Cardiac muscle cell (in vitro differentiated cells and primary cell): ENCODE measurements at places on chromosomes 11 and 22.

DNA sequence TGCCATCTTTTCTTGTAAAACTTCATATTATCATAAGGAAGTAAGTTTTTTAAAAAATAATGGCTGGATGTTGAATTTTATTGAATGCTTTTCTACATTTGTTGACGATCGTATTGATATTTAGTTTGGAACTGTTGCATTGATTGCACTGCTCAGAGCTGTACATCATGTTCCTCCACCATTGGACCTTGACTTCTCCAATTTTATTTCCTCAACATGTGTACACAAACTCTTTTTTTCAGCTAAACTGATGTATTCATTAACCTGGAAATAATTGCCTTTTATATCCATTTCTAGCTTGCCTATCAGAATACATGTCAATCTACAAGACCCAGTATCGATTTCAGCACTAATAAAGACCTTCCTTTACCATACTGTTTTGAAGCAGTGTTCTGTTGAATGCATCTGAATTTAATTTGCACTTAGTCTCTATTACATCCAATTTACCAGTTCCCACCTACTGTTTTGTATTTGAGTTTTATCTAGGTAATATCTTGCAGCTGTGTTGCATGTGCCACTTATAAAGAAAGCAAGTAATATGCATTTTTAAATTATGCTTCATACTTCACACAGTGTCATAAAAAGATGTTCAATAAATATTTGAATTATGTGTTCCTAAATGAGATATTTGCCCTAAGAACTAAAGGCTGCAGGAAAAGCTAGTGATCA is 5.5 kb downstream of the CEP57 start:
- no peak for DNase-seq

DNA sequence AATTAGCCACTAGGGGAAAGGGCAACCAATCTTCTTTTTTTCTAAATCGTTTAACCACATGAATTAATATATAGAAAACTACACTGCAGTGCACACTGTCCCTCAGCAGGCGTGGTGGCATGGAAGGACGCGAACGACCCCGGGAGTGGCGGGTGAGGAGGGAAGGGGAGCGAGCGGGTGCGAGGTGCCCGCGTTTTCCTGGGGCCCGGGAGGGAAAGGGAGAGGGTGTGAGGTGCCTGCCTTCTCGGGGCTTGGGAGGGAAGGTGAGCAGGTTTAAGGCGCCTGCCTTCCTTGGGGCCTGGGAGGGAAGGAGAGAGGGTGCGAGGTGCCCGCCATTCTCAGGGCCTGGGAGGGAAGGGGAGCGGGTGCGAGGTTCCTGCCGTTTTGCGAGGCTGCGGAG is 765 bp downstream of the GAB4 start:
- DNase-seq, result no peak

- no peak for DNase-seq
Observed at GRCh38 chr11:103587901-103588788, 448.3 kb upstream of the DDI1 start.

DNA sequence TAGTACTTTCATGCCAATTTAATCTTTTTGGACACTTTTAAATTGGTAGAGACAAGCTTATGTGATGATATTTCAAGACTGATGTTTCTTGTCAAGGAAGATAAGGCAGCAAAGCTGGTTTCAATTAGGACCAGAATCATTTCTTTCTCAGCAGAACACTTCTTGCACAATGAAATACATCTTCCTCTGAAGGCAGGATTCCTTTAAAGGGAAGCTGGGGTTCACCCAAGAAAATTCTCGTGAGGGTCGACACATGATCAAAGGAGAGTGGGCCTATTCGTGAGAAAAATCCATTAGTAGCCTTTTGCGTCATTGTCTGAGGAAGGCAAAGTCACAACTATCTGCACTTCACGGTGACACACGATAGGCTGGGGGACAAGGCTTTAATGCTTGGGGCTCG is 17.6 kb downstream of the TTC12 start:
- DNase-seq, result no peak

DNA sequence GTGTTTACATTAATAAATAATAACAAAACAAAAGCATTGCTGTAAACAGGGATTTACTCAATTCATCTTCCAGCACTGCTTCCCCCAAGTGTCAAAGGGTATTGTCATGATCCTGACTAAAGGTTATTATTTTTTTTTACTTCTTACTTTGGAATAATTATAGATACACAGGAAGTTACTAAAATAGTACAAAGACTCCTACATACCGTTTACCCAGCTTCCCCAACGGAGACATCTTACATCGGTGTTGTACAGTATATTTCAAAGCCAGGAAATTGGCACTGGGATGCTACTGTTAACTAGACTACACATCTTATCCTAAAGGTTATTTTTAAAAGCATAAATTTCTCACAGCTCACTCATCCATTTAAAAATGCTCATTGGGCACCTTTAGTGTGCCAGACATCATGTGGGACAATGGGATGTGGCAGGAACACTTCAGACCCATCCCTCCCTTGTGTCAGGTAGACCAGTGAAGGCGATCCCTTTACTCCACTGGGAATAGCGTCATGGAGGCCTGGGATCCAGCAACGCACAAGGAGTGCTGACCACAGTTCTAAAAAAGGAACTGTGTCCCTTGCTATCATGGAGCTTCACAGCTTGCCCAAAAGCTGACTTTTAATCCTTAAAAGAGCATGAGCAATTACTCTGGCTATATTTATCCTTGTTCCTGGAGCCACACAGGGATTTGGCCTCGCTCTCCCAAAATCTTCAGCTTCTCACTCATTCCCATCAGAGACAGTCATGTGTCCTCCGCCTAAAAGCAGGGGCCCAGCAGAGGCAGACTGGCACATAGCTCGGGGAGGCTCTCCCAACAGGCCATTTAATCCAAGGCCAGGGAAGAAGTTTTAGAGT is 3.1 kb upstream of the IRAG1 start:
- DNase-seq, result no peak

DNA sequence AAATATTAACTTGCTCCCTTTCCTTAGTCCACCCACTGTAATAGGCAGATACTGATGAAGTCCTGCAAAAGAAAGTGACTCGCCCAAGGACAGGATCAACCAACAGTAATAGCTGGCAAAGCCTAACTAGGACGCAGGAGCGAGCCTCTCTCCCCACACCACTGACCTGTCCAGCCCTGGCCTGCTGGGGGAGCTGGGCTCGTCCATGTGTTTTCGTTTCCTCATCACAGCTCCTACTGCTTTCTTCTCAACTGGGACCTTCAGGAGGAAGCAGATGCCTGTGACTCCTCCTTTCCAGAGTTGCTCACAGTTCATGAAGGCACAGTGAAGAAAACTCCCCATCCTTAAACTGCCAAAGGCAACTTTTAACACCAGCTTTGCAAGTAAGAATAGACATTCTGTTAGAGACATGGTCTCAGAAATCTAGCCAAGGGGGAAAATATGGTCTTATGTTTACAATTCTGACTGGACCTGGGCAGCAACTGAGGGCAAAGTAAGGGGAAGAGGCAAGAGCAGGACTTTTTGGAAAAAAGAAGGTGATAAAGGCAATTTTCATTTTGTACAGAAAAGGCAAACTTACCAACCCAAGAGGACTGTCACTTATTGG is 11.6 kb upstream of the GPHA2 start:
- DNase-seq, result no peak

GRCh38 chr11:16989554-16989953 is 24.7 kb downstream of the PLEKHA7 start:
- DNase-seq, result no peak

DNA sequence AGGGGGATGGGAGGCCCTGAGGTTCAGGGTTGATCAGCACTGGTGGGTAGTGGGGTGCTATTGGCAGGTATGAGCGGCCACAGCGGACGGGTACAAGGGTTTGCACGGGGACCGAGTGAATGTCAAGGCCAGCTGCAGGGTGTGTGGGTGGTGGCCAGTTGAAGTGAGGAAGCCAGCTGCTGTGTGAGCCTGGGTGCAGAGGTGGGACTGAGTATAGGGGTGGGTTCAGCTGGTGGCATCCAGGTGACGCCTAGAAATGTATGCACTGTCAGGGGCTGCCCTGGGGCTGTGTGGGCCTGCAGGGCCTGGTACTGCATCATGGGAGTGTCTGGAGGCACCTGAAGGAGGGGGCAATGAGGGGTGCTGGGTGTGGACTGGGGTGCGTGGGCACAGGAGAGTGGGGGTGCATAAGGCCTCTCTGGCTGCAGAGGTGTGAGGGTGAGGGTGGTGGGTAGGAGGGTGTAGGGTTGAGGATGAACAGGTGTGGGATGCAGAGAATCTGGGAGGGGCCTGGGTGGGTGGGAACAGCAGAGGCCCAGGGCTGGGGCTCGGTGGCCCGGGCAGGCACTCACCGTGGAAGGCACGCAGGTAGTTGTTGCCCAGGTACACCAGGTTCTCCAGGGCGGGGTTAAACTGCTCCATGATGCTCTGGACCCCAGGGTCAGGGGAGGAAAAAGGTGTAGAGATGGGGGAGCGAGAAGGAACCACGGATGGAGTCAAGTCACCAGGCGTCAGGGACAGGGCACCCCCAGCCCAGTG is 1.7 kb downstream of the BAIAP2L2 start:
- no peak for DNase-seq

DNA sequence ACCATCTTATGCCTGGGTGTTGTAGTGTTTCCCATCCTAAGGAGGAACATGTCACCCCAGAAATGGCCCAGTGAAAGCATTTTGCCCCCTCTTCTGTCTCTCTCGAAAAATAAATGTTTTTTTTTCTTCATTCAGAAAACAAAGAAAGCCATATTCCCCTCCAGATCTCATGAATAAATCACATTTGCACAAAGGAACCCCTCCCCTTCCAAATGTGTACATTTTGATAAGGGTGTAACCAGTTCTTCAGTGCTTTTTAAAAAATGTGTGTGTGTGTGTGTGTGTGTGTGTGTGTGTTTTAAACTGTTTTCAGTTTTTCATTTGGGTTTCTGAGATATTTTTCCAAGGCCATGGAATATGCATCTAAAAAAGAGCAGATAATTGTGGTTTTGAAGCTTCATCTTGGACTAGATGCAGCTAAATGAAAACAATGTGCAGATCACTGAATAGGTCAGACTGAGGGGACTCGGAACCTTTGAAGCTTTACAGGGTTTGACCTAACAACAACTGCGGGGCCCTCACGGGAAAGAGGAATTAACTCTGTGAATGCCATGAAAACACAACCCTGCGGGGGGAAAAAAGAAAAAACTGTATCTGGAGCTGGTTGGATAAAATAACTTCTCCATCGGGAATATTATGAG is 76.4 kb downstream of the YAP1 start:
- peak; percentile 34 for DNase-seq

GRCh38 chr11:87861030-87861429 is 314.2 kb downstream of the RAB38 start:
- no peak for DNase-seq

- DNase-seq, result peak; percentile 29
Observed at GRCh38 chr11:93100211-93100610, 97.6 kb downstream of the SLC36A4 start.

- no peak for DNase-seq
Observed at GRCh38 chr22:49672014-49672516, 155.6 kb downstream of the BRD1 start.

DNA sequence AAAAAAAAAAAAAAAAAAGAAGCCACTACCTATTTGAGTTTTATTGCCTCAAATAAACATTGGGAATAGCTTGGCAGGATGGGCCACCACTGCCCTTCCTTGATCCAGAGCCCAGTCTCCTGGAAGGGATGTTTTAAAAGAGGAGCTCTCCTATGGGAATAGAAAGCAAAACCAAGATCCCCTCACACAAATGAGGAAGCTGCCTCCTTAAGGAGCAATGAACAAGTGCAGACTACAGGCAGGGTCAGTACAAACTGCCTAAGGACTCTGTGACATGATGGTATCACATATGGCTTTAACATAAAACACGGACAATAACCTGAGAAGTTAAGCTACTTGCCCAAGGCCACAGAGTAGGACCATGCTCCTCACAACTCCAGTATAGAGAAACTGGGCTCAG is 120.8 kb downstream of the NAT10 start:
- DNase-seq, result no peak

- no peak for DNase-seq
Observed at GRCh38 chr22:46934172-46934745, 171.8 kb downstream of the TBC1D22A start.

DNA sequence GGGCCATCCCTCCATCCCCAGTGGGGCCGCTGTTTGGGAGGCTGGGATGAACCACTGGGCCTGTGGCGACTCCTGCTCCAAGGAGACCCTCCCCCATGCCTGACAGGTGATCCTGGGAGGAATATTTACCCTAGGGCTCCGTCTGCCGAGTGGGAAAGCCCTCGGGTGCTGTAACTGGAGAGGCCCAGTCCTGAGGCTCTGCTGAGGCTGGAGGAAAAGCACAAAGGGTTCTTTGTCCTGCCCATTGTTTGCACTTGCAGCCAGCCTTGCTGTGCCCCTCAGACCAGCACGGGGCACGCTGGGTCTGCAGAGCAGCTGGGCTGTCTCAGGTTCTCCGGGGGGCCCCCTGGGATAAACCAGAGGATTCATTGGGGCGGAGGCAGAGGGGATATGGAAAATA is 321.1 kb downstream of the MN1 start:
- no peak for DNase-seq

DNA sequence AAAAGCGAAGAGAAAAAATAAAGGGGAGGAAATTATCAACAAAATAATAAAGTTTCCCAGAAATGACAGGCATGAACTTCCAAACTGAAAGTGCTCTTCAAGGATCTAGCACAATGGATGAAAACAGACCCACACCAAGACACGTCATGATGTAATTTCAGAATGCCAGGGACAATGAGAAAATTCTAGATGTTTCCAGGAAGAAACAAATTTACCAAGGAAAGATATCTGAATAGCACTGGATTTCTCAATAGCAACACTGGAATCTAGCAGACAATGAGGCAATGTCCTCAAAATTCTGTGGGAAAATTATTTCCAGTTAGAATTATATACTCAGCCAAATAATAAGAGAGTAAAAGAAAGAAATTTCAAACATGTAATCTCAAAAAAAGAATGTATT is 46.0 kb downstream of the DENND5A start:
- DNase-seq, result no peak
